Heart right ventricle (tissue), 16 donors: ENCODE measurements at places on chromosomes 6 and 20. TPM values are rescaled to one million over a fixed set of nuclear protein-coding genes. Genes with fewer than 3 reads are reported as not detected.

GRCh38 chr6:161189891-161190290 is 84.0 kb downstream of the AGPAT4 start:
- DNase-seq: no peak

DNA sequence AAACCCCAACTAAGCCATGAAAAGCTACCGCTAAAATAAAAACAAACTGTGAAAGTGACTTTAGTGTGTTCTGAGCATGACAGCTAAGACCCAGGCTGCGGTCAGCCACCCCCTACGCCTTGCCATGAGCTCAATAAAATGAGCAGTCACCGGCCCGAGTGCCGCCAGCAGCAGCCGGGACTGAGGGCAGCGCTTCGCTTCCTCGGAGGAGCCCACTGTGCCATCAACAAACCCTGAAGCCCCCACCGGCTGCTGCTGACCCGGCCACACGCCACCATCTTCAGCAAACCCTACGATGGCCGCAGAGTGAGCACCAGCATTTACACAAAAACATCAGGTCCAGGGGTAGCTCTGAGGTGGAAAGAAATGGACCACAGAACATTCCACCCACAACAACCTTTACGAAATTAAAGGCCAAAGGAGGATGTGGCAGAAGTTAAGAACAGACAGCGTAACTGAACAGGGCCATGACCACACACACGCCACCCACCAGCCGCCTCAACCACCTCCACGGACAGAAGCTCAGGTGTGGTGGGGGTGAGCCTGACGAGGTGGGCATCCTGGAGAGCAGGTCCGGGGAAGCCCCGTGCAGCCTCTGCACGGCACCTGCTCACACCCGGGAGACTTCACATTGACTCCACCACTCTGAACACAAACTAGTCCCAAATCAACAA is 67.0 kb downstream of the THBS2 start:
- no peak for DNase-seq

DNA sequence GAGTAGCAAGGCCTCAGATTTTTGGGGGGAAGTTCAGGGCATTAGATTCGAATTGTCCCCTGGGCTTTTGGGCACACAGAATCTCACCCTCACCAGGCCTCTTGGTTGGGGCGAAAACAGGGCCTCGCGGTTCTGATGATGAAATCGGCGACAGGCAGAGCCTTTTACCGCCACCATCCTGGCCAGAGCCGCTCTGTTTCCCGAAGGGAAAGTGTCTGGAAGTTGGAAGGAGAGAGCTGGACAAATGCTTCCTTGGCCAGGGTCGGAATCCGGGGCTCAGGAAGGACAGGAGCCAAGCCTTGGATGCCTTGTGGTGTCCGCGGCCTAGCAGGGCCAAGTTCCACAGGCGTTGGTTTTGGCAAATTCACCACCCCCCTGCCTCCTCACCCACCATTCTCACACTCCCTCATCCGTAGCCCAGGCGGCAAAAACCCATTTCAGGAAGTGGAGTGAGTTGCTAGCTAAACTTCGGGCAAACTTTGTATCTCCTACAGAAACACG is 3.5 kb upstream of the TFAP2A start:
- no peak for DNase-seq

DNA sequence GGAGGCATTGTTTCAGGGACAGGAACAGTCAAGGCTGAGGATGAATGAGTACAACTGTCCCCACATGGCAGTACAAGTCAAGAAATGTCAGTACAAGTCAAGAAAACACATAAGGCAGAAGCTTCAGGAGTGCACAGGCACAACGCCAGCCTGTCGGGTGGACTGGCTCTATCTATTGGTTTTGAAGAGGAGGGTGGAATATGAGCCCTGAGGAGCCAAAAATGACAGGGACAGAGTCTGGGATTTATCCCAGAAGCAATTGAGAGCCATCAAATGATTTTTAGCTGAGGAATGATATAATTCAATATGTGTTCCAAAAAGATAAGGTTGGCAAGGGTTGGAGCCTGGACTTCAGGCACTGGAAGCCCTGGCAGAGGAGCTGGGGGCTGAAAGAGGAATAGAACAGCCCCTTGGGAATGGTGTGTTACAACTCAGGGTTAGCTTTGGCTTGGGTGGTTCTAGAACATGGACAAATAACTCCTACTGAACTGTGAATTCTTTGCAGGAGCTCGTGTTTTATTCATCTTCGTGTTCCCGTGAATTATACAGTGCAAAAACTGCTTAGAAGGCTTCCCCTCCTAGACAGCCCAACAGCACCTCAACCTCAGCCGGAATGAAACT is 425.7 kb upstream of the ARID1B start:
- DNase-seq: no peak

- DNase-seq: no peak
These were observed 1027.9 kb upstream of the ADGRB3 start for GRCh38 chr6:67606906-67607828.

DNA sequence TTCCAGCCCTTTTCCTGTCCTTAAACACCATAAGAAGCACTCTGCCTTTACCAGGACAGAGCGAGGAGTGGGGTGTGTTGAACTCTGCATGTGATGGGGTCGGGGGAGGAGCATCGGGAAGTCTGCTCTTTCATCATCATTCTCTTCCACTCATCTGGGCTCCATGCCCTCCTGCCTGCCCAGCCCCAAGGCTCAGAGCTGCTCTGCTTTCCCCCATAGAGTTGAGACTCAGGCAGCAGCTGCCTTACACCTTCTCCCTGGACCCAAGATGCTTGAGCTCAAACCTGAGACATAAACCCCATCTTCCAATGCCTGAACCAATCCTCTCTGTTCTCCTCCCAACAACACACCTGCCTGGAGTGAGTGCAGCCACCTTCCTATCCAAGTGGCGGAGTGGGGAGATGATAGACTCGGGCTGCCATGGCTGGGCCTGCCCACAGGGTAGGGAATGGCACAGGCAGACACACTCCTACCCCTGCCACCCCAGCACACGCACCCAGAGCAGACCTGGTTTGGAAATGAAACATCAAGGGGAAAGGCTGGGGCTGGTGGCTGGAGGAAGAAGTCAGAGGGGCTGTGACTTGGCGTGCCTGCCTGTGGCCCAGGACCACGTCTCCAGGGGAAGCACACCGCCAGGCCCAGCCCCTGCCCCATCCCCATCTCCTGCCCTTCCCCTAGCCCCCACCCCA is 28.4 kb downstream of the TFEB start:
- DNase-seq: no peak

DNA sequence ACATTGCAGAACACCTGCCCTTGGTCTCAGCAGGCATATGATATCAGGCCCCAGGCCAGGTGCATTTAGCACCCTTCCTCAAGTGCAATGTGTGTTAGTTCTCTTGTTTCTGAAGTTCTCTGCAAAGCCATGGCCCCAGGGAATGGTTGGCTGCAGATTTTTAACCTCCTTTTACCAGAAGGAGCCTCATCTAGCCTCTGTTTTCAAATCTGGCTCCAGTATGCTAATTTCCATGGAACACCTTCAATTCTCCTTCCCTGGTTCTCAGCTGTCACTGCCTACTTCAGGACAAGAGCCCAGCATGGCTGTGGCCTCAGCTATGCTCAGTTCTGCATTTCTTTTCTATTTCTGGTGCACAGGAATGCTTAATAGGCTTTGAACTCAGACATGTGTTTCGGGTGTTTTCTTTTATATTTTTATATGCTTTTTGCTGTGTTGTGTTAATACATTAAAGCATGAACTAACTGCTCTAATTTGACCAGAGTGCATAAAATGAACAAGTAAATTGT is 51.6 kb upstream of the OGFRL1 start:
- DNase-seq: no peak

Gene BMP6
- polyA plus RNA-seq: 0.59 TPM

DNA sequence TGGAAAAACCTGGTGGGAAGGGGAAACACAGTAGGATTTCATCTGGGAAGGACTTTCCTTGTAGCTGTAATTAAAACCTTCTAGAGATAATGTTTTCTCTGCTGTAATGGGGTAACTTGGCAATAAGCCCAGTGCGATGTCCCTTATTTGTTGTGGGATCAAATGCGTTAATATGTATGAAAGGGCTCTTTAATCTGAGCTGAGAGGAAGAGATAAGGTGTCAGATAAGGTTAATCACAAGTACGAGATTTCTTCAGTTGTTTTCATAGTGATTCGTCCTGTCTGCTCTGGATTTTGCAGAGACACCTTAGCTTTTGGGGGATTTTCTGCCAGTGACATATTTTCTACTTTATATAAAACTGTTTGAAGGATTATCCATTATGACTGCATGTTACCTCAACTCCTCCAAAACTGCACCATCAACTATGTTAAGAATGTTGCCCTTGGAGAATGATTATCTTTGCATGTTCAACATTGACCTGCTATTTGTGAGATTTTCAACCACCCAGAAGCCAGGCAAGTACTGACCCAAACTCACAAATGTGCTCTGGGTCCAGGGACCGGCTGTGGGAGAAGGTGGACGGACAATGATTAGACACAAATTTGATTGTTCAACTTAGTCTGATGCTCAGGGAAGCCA is 21.2 kb upstream of the ELOVL5 start:
- DNase-seq: no peak

DNA sequence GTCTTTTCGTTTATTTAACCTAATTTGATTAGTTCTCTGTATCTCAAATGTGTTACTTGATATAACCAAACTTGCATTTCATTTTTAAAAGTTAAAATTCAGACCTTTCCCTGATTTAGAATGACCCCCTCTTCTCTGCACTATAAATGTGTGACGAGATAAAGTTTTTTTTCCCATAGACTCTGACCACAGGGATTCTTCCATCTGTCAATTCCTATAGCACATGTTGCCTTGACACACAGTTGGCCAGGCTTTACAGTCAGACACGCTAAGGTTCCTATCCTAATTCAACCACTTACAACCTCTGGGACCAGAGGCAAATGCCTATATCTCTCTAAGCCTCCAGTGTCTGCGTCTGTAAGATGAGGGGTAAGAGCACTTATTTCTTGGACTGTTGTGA is 40.6 kb downstream of the KCNS1 start:
- no peak for DNase-seq

Gene AVP
- polyA plus RNA-seq: not detected

DNA sequence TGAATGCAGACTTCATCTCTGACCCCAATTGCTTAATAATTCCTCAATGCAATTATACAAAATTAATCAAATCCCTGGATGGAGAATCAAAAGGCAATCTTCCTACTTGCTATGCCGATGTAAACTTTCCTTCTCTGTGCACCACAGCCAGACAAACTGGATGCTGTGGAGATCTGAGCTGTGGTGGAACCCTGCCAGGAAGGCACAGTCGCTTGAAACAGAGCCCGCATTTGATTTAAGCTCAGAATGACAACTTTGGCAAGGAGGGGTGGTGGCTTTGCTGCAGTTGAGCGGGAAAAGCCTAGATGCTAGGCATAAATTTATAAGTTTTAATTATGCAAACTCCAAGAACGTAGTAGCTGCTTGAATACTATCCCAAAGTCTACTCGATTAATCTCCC is 190.8 kb downstream of the MTFR2 start:
- peak; percentile 33 for DNase-seq

- DNase-seq: no peak
These were observed 682 bp upstream of the SLA2 start for GRCh38 chr20:36646678-36647077.

- DNase-seq: no peak
These were observed 357.9 kb downstream of the FARS2 start for GRCh38 chr6:5619249-5619648.

DNA sequence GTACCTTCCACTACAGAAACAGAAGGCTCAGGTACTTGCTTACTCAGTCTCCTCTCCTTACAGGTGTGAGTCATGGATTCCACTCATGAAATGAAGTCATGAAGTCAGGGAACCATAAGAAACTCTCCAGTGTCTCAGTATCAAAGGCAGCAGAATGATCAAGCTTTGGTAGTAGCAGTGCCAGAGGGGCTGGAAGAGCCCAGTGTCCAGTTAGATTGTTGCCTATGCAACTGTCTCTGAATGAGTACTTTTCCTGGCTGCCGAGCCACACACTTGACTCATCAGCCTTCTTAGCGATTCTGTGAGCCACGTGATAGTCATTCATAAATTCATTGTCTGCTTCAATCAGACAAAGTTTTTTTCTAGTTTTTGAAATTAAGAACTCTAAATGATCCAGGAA is 52.2 kb upstream of the DTNBP1 start:
- DNase-seq: no peak

GRCh38 chr6:43739642-43740091 is 30.3 kb upstream of the VEGFA start:
- no peak for DNase-seq

Gene SLC22A7
- polyA plus RNA-seq: 0.15 TPM

- DNase-seq: peak; percentile 20
These were observed 311.9 kb upstream of the SULF2 start for GRCh38 chr20:48096957-48097890.

DNA sequence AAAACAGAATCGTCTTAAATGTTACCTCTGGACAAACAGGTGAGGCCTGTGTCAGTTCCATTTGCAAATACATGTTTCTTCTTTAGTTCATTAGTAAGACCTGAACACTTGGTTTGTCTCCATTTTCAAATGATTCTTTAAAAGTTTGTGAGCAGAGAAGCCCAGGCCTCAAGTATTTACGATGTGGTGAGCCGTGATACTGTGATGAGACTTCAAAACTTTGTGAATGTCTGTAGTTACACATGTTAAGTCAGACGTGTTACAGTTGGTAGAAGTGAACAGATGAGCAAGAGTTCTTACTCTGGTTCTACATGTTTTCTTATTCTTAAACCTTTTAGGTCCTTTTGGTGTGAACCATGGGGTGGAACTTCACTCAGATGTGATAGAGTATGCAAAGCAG is 8.5 kb downstream of the PCMTD2 start:
- no peak for DNase-seq

- no peak for DNase-seq
These were observed 172.9 kb downstream of the ADGRG6 start for GRCh38 chr6:142474531-142475289.

Gene HNF4A
- polyA plus RNA-seq: under 0.01 TPM

- no peak for DNase-seq
These were observed 396.7 kb downstream of the HACE1 start for GRCh38 chr6:104462811-104463599.

DNA sequence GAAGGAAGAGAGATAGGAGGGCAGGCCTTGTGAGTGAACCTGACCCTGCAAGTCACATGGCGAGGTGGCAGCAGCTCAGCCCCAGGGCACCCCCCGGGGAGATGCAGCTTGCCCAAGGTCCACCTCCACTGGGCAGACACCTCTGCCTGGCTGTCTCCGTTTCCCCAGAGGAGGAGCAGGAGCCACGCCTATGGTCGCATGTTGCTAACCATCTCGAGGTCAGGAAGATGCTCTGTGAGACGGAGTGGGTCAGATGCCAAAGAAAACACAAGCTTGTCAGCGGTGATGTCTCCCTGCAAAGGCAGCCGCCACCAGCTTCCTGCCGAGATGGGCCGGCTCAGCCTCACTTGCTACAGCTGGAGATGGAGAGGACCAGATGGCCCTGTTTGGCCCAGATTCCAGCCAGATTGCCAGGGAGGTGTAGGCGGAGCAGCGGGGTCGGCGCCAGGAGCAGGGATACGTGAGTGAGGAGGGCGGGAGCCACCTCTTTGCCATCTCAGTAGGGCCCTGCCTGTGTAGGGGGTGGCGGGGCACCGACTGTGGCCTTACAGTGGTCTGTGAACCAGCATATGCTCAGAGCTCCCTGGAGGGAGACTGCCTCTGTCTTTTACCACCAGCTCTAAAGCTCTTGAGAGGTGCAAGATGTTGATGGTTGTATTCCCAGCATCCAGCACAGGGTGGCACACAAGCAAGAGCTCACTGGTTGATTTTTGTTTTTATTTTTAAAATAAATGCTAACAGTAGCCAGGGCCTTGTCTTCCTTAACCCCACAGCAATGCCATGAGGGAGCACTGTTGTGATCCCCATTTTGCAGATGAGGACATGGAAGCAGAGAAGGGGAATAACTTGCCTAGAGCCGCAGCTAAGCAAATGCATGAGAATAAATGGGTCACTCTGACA is 42.9 kb upstream of the FAM83D start:
- peak; percentile 28 for DNase-seq

Gene ZSCAN12
- polyA plus RNA-seq: 1.2 TPM

Gene ZNF311
- 0.25 TPM for polyA plus RNA-seq
